NCI-H510A treated with DMSO at 0.1 percent for 48 hours (cell line): ENCODE measurements at places on chromosomes 16 and 17.

- no peak for DNase-seq
These were observed 308.7 kb downstream of the SEC14L1 start for GRCh38 chr17:77449373-77449907.

DNA sequence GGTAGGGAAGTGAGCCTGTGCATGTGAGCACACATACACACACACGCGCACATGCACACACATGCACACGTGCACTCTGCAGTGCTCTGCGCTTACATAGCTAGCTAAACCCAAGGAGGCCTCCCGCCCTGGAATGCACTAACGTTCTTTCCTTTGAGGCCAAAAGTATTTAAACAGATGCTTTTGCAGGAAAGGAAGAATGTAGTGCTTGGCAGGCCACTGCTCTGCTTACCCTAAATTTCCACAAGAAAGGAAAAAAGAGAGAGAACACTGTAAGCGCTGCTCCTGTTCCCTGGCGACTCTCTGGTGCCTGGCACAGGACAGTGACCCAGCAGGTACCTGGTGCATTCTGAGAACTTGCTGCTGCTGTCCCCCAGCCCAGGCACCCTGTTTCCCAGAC is 31.3 kb upstream of the MRPS23 start:
- no peak for DNase-seq

DNA sequence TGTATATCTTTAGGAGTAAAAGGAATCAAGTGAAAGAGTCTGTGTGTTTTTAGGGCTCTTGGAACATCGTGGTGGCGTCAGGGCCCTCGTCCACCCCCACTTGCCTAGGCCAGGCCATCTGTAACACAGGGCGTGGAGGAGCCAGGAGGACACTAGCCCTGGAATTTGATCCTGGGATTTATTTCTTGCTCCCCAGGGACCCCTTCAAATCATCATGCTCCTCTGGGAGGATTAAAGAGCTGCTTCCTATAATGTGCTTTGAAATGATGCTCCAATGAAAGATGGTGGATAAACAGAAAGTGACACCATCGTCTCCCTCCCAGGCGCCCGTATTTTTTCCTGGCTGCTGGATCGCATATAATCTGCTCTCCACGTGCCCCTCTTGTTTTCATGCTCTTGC is 113.3 kb downstream of the AATF start:
- DNase-seq: no peak

GRCh38 chr17:1001640-1002411 is 4.9 kb downstream of the TIMM22 start:
- DNase-seq: no peak

DNA sequence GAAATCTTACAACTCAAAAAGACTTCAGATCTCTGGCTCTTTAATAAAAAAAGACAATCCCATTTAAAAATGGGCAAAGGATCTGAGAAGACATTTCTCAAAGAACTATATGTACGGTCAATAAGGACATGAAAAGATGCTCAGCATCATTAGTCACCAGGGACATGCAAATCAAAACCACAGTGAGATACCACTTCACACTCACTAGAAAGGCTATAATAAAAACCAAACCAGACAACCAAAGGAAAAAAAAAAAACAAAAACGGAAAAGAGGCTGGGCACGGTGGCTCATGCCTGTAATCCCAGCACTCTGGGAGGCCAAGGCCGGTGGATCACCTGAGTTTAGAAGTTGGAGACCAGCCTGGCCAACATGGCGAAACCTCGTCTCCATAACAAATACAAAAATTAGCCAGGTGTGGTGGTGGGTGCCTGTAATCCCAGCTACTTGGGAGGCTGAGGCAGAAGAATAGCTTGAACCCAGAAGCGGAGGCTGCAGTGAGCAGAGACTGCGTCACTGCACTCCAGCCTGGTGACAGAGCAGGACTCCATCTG is 1.7 kb upstream of the NPIPB7 start:
- no peak for DNase-seq

DNA sequence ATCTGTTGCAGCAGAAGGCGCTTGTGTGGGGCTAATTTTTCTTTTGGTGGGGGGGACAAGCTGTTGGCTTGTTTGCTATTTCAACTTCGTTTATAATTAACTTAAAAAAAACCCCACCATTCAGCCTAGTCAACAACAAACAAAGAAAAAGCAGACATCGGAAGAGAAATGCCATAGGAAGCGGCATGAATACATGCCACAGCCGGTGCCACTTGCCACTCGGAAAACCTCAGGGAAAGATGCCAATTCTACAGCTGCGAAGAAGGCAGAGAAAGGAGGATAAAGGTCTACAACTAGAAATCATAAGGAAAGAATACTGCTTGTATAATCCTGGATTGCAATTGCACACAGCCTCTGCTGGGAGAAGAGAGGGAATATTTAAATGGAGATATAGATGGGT is 254.4 kb upstream of the PMFBP1 start:
- DNase-seq: no peak

- DNase-seq: no peak
These were observed 47.6 kb upstream of the CNEP1R1 start for GRCh38 chr16:49977427-49977826.

GRCh38 chr17:80836971-80837481 is 154.6 kb upstream of the CHMP6 start:
- DNase-seq: no peak

GRCh38 chr17:76199469-76199868 is 40.8 kb downstream of the RNF157 start:
- no peak for DNase-seq

- no peak for DNase-seq
These were observed 121.0 kb downstream of the COPRS start for GRCh38 chr17:31738067-31738466.

DNA sequence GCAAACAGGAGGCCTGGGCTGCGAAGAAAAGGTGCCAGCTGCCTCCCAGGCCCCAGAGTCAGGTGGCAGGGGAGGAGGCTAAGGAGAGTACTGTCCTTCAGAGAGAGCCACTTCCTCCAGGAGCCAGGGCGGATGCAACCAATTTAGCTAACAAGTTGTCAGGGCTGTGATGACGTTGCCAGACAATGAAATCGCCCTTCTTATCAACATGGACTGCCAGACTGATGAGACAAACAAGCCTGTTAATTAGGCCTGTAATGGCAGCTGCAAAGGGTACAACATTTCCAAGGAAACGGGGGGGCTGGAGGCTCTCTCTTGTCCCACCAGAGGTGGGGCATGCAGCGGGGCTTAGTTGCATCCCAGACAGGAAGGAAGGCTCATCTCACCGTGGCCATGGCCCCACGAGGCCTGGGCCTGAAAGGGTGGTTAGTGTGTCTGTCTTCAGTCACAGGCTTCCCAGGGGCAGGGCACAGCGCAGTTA is 111.8 kb downstream of the SDK2 start:
- DNase-seq: peak; percentile 98

DNA sequence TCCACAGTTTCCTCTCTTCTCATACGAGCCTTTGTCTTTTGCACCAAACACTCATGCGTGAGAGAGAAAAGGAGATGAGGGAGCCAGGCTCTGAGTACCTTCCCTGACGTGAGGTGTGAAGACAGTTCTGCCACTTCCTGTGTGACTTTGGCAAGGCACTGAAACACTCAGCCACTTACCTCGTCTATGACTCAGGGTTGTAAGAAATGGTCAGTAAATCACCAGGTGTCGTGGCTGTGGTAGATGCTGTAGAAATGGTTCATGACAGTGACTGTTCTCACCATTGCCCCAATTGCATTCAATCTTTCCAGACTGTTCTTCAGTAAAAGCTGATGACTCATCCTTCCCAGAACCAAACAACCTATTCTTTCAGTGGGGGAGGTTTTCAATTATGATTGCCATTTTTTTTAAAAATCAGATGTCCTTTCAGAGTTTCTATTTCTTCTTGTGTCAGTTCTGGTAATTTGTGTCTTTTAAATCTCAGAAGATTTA is 49.2 kb upstream of the CBFA2T3 start:
- no peak for DNase-seq

GRCh38 chr16:31695667-31696066 is 168.0 kb downstream of the AHSP start:
- no peak for DNase-seq

DNA sequence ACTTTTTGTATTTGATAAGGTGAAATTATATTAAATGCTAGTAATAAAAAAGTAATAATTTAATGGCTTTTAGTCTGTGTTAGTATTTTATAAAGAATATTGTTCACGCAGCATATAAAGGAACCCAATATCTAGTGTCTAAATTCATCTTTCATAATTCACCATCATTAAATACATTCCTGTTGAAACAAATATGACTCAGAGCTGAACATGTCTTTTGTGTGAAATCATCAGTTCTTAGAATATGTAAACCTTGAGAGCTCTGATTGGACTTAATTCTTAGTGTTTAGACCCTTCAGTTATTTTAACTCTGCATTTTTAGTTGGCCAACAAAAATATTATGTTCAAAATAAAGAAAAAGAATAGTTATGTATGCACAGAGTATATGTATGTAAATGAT is 71.8 kb downstream of the ABHD15 start:
- DNase-seq: no peak

DNA sequence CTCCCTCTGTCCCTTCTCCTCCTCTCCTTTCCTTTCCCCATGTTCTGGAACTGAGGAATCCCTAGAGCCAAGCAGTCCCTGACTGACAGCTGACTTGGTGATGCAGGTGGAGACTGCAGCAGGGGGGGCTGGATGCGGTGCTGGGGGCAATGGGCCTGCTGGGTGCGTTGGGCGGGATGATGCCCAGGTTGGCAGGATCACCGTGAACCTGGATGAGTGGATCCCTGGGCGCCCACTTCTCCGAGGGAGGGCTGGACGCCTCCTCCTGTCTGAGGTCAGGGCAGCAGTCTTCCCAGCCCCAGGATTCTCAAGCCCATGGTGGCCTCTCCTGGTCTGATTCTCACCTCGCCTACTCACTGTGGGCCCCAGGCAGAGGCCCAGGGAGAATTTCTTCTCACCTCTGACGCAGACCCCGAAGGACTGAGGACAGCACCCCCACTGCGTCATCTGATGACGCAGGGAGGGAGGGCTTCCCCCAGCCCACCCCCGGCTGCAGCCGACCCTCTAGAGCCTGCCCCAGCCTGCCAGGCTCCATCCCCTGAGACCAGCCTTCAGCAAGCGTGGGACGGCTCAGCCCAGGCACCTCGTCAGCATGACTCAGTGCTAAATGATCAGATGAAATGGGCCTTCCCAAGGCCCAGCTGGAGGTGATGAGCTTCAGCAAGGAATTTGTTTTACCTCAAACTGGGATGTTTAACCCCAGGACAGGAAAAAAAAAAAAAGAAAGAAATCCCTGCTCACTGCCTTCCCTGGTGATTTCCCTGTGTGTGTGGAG is 188.0 kb upstream of the TNRC6C start:
- DNase-seq: no peak

DNA sequence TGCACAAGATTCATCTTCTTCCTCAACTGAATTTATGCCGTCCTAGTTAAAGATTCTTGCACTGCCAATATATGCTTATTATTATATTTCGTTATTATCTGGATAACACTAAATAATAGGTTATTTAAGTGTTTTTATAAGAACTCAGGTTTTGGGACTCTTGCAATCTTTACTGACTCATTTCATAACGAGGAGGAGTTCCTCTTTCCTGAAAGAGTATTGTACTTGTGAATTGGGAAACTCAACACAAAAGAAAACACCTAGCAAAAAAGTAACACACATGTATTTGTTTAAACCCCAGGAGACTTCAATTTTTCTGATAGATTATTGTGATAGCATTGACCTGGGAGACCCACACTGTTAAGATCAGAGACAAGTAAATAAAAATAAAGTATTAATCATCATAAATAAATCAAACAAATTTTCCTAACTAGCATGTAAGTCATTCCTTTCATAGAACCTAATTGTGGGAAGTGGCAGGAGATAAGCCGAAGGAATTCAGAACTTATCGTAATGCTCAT is 505.8 kb downstream of the KCNJ2 start:
- DNase-seq: no peak

- no peak for DNase-seq
These were observed 1508.2 kb downstream of the CDH11 start for GRCh38 chr16:63613701-63614100.

DNA sequence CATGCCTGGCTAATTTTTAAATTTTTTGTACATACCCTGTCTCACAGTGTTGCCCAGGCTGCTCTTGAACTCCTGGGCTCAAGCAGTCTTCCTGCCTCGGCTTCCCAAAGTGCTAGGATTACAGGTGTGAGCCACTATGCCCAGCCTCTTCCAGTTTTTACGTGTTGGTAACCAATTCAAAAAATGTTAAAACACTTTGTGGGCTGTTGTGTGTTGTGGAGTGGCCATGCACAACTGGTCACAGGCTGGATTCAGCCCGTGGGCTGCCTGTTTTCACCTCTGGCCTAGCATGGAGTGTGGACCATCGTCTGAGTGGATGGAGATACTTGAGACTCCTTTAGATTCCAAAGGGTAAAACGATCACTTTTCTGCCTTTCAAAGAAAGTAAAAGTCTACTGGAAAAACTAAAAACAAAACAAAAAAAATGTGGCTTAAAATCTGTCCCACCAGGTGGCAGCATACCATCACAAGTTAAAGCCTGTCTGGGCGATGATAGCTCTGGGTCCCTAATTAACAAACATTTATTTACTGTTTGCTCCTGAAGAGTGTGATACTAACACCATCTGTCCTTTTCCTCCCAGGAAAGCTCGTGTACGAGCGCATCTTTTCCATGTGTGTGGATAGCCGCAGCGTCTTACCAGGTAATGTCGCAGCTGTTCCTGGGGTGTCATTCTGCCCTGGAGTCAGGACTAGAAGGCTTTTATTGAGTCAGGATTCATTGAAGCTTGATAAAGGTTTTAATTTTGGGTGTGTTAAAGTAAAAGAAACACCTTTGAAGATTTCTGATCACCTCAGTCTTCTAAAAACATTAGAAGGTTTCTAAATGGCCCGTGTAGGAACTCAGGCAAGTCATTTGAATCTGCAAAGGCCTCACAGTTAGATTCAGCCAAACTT is 45.8 kb downstream of the VPS35L start:
- peak; percentile 57 for DNase-seq

GRCh38 chr17:68033636-68034451 is 1.7 kb upstream of the KPNA2 start:
- no peak for DNase-seq

- no peak for DNase-seq
These were observed 29.9 kb downstream of the YPEL2 start for GRCh38 chr17:59361386-59361785.

DNA sequence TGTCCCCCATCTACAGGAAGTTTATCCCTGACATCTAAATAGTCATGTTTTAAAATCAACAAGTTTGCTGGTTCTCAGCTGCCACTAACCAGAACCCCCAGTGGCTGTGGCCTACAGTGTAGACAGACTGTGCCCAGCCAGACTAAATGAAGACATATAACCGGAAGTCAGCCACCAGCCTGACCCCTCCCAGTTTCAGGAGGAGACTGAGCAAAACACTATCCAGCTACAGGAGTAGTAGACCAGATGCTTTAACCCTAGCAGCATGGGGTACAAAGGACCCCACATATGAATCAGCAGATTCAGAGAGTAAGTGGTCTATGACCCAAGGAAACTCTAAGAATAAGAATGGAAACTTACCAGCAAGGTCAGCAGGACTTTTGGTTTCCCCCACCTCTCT is 83.4 kb downstream of the HIC1 start:
- DNase-seq: no peak

GRCh38 chr17:57441270-57441600 is 184.9 kb downstream of the MSI2 start:
- no peak for DNase-seq

DNA sequence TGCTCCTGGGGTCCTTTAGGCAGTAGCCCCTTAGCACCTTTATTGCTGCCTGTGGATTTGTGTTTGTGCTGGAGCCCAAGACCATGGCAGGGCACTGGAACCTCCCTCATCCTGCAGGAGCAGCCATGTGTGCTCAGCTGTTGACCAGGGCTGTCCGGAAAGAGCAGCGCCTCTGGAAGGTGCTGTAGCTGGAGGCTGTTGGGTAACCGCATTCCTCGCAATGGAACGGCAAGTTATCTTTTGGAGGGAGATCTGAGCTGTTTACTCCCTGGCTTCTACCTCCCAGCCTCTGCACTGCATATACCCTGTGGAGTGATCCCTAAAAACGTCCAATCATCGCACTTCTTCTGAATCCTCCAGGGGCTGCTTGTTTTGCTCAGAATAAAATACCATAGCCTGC is 291.0 kb downstream of the SNX29 start:
- DNase-seq: no peak
